Panc1 (cell line): ENCODE measurements at places on chromosomes 3 and 15.

DNA sequence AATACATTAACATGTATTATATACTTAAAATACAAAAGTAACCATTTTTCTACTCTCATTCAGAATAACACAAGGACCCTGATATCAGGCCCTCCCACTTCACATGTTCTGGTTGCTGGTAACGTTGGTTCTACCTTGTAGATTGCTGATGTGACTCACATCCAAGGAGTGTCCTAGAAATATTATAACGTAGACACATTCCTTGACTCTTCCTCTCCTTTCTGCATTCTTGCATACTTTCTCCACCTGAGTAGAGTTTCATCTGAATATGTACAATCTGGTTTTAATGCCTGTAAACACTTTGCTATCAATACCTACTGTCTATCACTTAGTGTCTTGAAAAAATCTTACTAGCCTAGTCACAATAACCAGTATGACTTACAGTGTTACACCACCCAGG lies 35.0 kb upstream of the NEDD4 start:
- DNase-seq, result no peak

DNA sequence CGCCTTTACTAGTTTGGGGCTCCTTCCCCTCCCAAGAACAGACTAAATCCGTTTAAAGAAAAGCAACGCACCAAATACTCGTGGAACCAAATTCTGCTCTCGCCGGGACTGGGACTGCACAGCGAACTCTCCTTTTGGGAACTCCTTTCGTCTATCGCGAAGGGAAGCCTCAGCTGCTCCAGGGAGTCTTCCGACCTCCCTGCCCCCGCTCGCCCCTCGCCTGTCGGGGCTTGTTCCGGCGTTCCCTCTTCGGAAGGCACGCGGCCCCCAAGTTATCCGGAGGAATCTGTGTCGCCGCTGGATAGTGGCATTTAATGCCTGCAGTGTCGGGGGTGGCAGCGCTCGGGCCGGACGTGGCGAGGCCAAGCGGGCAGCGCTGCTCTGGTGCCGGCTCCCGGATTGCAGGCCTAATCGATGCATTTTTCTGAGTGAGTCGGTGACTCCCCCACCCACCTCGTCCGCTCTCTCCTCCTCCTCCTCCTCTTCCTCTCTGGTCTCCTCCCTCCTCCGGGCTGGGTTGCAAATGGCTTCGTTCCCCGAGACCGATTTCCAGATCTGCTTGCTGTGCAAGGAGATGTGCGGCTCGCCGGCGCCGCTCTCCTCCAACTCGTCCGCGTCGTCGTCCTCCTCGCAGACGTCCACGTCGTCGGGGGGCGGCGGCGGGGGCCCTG lies at the start of gene TRIM71:
TSS of gene TRIM71 (plus strand) at position 440 of the 671 bp plus-strand sequence. CDS start at position 524, 84 bp downstream.
- DNase-seq, result no peak

- no peak for DNase-seq
Observed at GRCh38 chr3:154275965-154276364, 48.3 kb downstream of the DHX36 start.

- DNase-seq, result no peak
Observed at GRCh38 chr3:67704322-67704721, 49.9 kb upstream of the SUCLG2 start.

DNA sequence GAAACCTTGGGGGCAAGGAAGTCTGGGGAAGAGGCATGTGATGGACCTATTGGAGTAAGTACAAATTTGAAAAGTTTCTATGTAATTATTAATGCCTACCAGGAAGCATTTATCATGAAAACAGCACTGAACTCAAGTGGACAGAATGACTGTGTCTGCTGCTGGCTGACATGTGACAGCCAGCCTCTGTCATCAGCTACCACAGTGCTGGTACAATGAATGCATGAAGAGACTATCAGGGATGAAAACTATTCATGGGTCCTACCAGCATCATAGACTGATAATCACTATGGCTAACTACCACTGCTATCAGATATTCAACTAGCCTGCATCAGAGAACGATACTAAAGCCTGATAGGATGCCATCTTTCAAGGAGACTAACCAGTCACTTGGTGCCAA lies 193.5 kb downstream of the RAP2B start:
- no peak for DNase-seq

- DNase-seq, result no peak
Observed at GRCh38 chr3:56282341-56282740, 185.9 kb downstream of the ERC2 start.

GRCh38 chr3:135800071-135800549 lies 165.4 kb upstream of the PPP2R3A start:
- no peak for DNase-seq

- no peak for DNase-seq
Observed at GRCh38 chr3:94083261-94083660, 20.4 kb downstream of the NSUN3 start.

GRCh38 chr3:99659951-99660350 lies 21.6 kb downstream of the COL8A1 start:
- DNase-seq, result no peak

GRCh38 chr15:82532991-82533481 lies 7.2 kb downstream of the RPS17 start:
- DNase-seq, result no peak

- no peak for DNase-seq
Observed at GRCh38 chr15:70235347-70235746, 137.6 kb upstream of the TLE3 start.

- no peak for DNase-seq
Observed at GRCh38 chr3:63814237-63814636, 4.9 kb upstream of the C3orf49 start.

DNA sequence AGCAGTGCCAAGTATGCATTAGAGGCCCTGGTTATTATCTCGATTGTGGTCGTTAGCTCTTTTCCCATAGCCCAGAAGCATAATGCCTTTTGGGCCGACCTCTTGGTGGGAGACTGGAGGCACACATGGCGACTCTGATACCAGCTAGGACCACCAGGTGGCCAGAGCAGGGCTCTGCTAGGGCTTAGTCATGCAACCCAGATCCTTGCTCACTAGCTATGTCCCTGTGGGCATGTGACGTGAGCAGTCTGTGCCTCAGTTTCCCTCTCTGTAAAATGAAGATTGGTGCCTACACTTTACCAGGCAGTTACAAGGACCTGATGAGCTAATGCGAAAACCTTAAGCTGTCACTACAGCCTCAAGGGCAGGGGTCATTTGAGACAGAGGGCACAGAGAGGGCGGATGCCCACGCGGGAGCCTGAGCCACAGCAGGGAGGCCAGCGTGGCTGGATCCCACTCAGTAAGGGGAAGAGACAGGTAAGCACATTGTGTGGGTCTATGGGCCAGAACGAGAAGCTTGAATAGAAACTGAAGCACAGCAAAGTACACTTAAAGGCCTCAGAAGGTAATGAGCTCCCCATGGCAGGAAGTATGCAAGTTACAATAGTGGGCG lies 8.8 kb downstream of the KLF15 start:
- DNase-seq, result no peak

DNA sequence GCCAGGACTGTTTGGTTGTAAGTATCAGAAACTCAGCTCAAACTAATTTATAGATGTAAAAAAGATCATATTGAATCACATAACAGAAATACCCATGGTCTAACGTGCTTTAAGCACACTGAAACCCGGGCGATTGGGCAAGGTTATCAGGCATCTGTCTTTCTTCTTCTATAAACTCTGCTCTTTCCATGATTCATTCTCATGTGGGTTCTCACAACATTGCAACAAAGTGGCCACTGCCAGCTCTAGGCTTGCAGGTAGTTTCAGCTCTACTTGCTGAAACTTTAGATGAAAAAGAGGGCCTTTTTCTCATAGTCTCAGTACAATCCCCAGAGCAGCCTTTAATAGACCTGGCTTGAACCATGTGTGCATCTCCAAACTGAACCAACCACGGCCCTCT lies 456.1 kb downstream of the MFSD1 start:
- no peak for DNase-seq

DNA sequence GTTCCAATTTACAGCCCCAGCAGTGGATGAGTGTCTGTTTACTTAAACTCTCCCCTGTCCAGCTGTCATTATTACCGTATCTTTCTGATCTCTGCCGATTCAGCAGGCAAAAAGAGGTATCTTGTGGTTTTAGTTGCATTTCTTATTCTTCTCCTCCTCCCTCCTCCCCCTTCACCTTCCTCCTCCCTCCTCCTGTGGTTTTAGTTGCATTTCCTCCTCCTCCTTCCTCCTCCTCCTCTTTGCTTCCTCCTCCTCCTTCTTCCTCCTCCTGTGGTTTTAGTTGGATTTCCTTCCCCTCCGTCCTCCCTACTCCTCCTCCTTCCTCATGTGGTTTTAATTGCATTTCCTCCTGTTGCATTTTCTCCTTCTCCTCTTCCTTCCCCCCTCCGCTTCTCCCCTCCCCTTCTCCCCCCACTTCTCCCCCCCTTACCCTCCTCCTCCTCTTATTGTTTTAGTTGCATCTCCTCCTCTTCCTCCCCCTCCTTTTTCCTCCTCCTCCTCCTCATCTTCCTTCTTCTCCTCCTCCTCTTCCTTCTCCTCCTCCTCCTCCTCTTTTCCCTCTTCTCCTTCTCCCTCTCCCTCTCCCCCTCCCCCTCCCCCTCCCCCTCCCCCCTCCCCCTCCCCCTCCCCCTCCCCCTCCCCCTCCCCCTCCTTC lies 25.3 kb upstream of the VPS33B start:
- no peak for DNase-seq

DNA sequence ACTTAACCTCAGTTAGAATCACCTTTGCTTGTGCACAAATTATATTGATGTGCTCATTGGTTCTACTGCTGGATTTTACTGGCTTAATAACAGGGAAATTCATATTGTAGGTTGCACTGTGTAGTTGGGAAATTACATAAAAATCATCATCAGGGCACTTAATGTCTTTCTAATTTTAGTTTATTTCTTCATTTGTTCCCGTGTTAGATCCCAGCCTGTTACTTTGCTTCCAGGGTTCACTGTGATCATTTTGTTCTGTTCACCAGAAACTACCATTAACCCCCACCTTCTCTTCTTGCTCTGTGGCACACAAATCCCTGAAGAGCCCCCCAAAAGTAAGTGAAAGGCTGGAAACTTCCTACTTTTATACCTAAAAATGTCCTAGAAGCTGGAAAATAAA lies 80.4 kb downstream of the RARB start:
- no peak for DNase-seq

GRCh38 chr3:52315977-52316764 lies at the start of gene DNAH1:
TSS of gene DNAH1 (plus strand) at chr3:52316319. CDS start at chr3:52322443, 6,124 bp downstream.
- DNase-seq, result no peak

- no peak for DNase-seq
Observed at GRCh38 chr15:58175955-58176354, 37.8 kb downstream of the AQP9 start.

DNA sequence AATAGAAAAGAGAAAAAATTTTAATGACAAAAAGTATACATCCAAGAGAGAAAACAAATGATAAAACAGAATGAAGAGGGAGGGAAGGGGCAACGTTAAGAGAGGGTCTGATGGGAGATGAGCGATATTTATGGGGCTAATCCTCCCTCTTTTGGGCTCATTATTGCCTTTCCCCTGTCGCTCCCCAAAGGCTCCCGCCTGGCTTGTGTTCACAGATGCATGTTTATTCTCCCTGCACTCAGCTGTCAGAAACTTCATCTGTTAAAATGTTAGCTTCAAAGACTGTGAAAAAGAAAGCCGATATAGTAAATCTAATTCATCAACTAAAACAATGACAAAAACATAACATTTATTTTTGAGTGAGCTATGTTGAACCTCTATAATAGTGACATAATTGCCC lies 74.3 kb downstream of the GABRB3 start:
- no peak for DNase-seq

DNA sequence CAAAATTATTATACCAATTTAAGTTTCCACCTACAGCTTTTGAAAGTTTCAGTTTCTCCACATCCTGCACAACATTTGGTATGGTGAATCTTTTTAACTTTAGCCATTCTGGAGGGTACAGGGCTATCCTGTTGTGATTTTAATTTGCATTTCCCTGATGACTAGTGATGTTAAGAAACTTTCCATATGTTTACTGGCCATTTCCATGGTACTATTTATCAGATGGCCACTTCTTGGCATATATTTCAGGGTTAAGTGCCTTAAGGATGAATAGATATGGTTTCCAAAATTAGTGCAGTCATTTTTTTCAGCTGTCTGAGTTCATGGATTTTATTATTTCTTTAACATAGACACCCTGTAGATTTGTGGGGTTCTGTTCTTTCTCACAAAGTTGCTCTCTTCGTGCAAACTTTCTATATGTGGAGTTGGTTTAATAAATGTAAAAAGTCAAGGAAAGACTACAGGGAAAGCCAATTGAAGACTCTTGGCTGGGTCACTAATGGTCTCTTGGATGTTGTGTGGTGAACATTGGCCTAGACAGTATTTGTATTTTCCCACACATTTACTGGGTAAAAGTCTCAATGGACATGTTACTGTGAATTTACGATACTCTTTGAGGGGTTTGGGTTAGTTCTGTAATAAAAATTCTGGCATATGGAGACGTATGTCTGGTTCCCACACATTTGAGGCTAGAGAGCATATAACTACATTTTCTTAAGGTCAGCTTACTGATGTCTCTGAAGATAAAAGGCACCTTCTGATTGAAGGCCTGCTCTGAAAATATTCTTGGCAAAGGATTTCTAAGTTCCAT lies 147.5 kb upstream of the PDZRN3 start:
- DNase-seq, result no peak

- DNase-seq, result no peak
Observed at GRCh38 chr15:85706779-85707518, 87.8 kb downstream of the KLHL25 start.

- peak; percentile 63 for DNase-seq
Observed at GRCh38 chr15:52021128-52021671, 2.2 kb downstream of the MAPK6 start.

GRCh38 chr15:81111510-81112470 lies 22.3 kb upstream of the CFAP161 start:
- no peak for DNase-seq

GRCh38 chr3:156533205-156533604 lies 21.7 kb downstream of the SSR3 start:
- no peak for DNase-seq

- DNase-seq, result peak; percentile 57
Observed at GRCh38 chr3:32143849-32144757, 37.7 kb downstream of the GPD1L start.

- no peak for DNase-seq
Observed at GRCh38 chr15:27670486-27671209, 428.5 kb downstream of the OCA2 start.

DNA sequence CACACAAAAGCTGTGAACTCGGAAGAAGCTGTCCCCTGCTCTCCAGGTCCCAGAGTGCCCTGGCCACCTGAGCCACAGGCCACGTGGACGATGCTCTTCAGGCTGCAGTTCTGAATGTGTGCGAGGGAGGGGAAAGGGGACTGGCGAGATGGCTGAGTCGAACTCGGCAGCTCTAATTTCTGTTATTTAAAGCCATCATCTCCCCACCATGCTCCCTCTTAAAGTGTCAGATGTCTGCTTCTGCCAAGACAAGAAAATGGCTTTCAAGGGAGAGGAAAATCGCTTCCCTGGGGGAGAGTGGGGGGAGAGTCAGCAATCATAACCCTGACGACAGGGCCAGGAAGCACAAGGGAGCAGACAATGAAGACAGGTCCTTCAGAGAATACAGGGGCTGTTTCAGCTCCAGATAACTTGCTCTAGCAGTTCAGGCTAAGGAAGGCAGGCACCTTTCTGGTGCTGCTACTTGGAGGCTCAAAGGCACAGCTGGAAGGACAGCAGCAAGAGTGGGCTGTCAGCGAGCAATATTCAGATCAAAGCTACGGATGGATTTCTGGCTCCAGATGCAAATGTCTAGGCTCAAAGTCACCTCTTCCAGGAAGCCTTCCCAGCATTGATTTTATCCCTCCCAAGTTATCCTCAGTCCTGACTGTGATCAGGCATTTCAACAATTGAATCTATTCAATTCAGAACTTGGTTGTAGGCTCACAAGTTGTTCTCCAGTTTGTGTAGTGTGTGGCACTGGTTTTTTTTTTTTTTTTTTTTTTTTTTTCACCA lies 15.5 kb upstream of the CCDC33 start:
- no peak for DNase-seq

- no peak for DNase-seq
Observed at GRCh38 chr3:170063691-170064090, 25.9 kb downstream of the GPR160 start.
